ENCODE measurements at places on chromosomes 5 and 9.

DNA sequence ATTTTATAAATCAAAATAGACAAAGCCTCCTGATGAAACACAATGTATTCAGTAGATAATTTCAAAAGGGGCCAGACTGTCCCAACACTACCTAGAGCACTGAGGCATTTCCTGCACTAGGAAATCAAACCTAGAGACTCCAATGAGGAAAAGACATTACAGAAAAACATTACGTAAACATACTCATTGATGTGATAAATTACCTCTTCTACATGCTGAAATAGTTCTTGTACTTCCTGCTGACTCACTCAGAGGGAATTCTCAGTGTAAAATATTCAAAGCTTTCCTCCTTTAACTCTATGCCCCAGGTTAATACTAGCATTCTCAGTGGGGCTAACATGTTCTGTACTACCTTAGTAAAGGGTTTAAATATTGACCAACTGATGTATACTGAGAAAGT, 178.0 kb downstream of the ESM1 start:
- no peak for DNase-seq

GRCh38 chr5:55575815-55576583, 41.2 kb upstream of the PLPP1 start:
- no peak for DNase-seq

DNA sequence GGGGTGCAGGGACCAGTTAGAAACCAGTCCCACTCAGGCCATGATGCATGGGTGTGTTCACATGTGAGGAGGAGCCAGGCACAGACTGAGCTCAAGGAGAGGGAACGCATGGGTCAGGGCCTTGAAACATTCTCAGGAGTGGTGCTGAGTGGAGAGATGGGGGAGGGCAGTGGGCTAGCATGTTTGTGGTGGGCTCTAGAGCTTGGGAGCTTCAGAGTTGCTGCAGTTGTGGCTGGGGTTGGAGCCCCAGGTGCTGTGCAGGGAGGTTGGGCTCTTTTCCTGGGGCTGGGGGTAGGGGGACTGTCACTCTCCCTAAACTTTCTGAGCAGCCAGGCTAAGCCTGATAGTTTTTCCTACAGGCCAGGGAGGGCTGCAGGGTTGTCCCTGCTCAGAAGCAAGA, 95.4 kb downstream of the DAB2IP start:
- DNase-seq: peak; percentile 5

DNA sequence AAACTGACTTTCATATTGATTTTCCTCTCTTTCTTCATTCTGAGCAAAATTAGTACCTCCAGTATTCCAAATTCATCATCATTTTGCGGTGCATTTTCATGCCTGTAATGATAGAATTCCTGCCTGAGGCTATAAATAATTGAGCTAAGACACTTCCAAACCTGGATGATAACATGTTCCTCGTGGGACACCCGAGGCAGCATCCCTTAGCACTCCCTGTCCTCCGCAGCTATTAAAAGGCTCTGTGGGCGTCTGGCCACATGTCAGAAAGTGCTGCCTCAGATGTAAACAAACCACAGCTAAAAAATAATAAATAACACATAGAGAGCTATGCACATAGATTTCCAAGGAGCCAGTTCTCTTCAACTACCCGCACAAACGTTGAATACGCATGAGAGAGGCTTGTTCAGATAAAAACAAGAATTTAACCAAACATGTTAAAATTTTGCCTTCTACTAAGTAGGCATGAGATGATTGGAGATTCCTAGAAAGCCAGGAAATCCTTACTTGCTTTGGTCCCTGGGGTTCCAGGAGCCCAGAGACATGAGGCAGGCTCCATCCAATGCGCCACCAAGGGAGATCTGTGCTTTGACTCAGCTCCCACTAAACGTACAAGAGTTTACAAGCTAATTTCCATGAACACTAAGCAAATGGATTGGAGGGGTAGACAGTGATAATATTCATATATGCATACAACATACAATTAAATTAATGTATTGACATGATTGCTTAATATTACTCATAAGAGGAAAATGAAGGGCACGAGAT, 82.7 kb downstream of the SHC3 start:
- no peak for DNase-seq

DNA sequence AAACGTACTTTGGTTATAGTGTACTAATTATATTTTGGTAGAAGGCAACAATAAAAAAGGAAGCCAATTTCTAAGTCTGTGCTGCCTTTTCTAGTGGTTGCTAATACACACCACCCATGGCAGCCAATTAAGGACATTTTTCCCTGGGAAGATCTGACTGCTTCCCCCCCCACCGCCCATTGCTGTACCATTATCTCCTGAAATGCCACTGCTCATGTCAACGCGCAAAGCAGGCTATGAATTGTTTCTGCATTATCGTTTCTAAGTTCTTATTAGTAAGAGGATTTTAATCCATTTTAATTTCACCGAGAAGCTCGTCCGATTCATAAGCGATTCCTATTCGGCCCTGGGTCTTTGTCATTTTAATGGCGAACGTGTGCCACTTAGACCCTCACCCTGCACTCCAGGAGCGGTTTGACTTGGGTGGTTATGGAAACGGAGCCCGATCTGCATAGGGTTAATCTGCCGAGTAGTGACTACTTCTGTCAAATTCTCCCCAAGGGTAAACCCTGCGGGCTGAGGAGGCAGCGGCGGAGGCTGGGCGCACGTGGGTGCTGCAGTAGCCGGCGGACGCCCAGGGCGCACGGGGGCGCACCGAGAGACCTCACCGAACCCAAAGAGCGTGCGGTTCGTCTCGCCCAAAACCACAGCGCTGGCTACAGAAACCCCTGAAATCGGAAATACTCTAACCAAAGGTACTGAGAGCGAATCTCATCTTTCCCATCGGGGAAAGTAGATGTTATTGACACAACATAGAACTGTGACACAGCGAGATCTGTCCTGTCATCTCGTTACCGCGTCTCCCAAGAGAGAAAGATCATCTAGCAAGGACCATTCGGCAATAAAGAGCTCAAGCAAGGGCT, 55.8 kb upstream of the SHC3 start:
- no peak for DNase-seq

DNA sequence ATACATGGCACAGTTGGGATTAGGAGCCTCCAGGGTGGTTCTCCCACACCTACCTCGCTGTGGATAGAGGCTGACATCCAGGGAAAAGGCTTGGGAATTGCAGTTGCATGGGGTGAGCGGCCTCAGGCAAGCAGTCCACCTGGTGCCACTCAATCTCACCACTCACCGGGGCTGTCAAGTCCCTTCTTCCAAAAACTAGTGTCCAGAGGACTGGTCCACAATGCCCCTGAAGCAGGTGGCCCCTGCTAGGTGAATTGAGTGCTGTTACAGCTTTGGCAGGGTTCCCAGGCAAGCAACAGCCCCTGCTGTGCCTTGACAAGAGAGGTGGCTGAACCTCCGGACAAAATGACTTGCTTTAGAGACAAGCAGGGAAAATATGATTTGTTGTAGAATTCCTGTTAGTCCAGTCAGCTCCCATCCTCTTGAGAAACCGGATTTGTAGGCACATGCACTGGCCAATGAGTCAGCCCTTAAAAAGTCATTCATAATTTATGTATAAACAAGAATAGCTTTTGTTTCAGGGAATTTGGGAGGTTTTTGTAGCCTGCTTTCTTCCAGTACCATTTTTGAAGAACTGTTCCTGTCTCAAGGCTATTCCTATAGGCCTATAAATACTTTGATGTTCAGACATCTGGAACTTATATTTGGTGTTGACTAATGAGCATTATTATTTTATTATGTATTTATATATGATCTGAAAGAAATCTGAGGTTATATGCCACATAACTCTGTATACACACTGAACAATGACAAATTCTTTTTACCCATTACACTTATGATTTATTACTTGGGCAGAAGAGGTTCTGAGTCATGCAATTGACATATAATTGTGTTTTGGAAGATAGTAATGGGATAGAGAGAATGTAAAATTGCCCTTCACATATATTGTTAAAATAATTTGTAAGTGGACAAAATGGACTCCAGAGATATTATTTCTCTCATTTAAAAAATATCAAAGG, 411.1 kb downstream of the ACTL7B start:
- no peak for DNase-seq

DNA sequence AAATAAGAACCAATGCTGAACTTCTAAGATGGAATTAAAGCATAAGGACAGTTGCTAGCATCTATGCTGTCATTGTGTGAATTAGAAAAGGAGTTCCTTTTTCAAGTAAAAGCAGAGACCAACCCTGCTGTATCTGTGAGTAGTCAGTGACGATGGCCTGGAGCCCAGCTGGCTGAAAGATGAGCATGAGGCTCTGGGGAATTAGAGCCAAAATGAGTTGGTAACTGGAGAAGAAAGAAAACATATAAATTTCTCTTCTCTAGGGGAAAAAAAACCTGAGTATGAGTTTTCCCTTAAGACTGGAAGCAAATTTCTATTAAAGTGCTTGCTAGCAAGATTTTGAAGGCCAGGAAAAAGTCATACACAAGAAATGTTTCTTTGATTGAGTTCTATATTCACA, 1.6 kb upstream of the SPZ1 start:
- DNase-seq: no peak

DNA sequence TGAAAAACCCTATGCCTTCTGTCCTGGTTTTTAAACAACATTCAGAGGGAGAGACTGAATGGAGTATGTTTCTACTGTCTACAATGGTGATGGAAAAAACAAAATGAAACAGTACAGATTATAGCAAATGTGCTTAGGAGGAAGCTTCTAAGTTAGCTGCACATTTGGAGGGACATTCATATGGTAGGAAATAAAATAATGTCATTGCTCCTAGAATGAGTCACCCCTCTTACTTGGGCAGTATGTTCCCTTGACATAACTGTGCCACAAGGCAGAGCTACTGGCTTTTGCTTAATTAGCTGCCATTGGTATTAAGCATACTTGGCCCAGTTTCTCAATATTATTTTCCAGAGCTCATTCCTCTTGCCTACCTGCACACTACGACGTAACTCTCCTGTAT, 128.9 kb downstream of the GDNF start:
- DNase-seq: no peak

- peak; percentile 69 for DNase-seq
Measured at GRCh38 chr5:150409638-150410523, 2.8 kb downstream of the CD74 start.

DNA sequence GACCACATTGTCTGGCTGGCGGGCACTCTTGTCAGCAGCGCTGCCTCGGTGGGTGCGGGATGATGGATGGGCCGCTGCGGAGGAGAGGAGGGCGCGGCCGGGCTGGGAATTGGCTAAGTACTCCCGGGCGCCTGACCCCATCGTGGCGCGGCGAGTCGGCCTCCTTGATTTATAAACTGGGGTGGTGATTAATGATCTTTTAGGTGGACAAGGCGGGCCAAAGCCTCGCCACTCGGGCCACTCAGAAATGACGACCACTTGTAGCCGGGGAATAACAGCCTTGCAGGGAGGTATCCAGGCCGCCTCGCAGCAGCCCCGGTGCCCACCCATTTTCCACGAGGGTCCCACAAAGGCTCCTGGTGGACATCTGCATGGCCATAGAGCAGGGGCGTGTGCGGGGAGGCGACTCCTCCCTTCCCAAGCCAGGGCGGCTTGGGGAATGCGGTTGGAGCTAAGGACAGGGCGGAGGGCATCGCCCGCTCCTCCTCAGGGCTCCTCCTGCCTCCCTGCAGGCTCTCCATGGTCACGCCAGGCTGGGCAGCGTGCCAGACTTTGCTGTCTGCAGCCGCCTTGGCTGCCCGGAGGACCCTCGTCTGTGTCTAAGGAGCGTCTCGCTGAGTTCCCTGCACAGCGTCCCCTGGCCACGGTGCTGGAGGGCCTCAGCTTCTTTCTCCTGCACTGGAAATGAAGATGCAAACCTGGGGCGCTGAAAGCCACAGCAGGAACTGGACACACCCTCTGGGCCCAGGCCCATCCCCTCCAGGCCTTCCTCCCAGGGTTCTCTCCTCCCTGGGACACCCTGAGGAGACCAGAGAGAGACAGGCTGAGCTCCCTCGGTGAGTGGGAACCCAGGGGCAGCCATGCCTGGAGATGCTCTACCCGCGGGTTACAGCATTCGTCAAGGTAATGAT, 287.4 kb upstream of the IRX4 start:
- DNase-seq: no peak

GRCh38 chr5:11905206-11905605, 960 bp upstream of the CTNND2 start:
- DNase-seq: no peak

Measured in CD8-positive, alpha-beta T cell (primary cell).